ENCODE measurements at places on chromosomes 2 and 18.

GRCh38 chr18:75937306-75937705, 509.8 kb upstream of the SMIM21 start:
- no peak for DNase-seq

DNA sequence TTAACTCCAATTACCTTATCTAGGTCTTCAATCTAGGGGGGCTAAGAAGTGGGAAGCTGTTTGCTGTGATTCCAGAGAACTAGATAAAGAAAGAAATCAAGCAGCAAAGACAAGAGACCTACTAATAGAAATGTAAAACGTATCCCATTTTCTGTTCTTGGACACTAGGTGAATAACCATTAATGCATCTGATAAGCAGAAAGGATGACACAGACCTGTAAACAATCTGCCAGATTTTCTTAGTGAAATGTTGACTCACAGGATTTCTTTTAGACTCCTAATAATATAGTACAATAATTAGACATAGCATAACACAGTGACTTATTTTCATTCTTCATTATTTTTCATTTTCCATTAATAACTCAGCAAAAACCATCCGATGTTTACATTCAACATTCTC, 1.3 kb downstream of the WDR35 start:
- DNase-seq = no peak

DNA sequence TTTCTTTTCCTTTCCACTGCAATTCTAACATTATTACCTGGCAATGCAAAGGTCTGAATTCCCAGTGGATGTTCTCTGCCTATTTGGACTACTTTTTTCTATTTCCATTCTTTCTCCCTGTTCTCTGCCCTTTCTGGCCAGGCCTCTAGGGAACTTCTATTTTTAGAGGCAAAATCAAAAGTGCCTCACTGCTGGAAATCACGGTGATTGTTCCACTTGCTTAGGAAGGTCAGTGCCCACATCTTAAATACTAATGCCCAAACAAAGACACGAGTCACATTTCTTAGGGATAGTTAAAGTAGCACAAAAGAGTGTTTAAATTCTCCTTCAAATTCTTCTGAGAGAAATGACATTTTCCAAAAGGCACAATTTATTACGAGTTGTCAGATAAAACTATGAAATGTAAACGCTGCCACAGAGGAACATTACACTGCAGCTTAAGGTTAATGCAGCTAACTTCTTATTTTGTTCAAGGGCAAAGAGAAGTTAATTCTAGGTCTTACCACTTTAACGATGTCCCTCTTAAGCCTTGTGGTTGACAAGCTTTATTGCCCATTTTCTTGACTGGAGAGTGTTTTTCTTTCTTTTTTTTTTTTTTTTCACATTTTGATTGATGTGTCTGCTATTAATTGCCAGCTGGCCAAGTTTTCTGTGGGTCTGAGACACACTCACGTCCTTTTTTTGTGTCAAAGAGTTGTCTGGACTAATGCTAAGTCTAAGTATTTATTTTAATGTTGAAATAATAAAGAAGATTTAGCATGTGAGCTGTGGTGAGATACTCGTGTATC, 34.7 kb downstream of the ST6GAL2 start:
- no peak for DNase-seq

- DNase-seq = no peak
Measured at GRCh38 chr2:104856086-104856972, 2.4 kb downstream of the POU3F3 start.

GRCh38 chr2:131105950-131106801, 1.0 kb downstream of the PLEKHB2 start:
- DNase-seq = peak; percentile 10

- no peak for DNase-seq
Measured at GRCh38 chr2:73069041-73069854, 2.3 kb downstream of the SFXN5 start.

- no peak for DNase-seq
Measured at GRCh38 chr2:28736034-28736433, 15.6 kb upstream of the PPP1CB start.

GRCh38 chr2:228048838-228049490, 132.5 kb downstream of the SPHKAP start:
- DNase-seq = no peak

GRCh38 chr2:133409581-133410285, 158.5 kb downstream of the NCKAP5 start:
- DNase-seq = no peak

DNA sequence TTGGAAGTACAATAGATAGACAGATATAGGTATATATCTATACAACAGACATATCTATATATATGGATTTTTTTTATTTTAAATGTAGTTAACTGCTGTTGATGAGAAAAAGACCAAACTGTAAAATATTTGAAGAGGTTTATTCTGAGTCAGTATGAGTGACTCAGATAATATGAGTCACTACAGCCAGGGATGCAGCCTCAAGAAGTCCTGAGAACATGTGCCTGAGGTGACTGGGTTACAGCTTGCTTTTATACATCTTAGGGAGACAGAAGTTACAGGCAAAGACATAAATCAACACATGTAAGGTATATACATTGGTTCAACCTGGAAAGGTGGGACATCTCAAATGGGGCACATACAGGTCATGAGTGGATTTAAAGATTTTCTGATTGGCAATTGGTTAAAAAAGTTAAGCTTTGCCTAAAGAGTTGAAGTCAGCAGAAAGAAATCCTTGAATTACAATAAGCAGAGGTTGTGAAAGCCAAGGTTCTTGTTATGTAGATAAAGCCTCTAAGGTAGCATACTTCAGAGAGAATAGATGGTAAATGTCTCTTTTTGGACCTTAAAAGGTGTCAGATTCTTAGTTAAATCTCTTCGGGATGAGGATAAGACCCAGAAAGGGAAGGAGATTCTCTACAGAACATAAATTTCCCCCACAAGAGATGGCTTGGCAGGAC, 149.9 kb downstream of the RBM43 start:
- DNase-seq = no peak

- DNase-seq = no peak
Measured at GRCh38 chr2:70596739-70597138, 43.1 kb upstream of the TGFA start.

DNA sequence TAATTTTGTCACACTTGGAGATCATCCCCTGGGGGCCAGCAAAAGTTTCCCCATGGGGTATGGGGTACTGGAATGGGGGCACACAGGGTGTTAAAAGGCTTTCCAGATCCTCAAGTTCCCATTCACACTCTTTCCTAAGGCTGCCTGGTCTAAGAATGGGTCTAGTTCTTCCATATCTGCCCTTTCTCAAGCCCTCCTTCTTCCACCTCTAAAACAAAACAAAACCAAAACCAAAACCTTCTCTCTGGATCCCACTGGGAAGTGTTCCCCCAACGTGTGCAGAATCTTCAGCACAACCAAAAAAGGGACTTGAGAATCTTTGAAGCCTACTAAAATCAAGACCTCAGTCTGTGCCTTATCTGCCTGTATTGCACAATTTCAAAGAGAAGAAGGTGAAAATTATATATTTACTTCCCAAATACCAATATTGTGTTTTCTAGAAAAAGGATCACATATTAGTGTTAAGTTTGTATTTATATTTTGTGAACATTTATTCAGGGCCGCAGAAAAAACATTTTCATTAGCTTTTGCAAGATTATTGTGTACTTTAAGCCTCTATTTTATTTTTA, 207.2 kb upstream of the TCF4 start:
- DNase-seq = no peak

- no peak for DNase-seq
Measured at GRCh38 chr2:124797049-124797448, 772.0 kb downstream of the CNTNAP5 start.

DNA sequence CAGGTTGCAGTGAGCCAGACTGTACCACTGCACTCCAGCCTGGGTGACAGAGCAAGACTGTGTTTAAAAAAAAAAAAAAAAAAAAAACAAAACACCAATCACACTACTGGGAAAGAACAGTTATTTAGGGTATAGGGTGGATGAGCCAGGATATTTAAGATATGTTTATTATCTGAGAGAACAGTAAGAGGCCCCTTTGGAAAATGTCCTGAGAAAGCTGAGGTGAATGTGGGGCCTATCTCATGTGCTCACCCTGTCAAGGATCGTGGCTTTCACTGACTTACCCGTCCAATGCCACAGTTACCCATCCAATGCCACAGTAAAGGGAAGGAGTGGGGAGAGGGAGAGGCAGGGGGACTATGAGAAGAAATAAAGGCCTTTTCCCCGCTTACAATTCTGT, 19.9 kb upstream of the ENOSF1 start:
- no peak for DNase-seq

- DNase-seq = no peak
Measured at GRCh38 chr18:57791911-57792310, 11.2 kb downstream of the ATP8B1 start.

- DNase-seq = no peak
Measured at GRCh38 chr2:107393516-107393915, 433.2 kb upstream of the RGPD4 start.

- no peak for DNase-seq
Measured at GRCh38 chr2:146438246-146438645, 1406.6 kb upstream of the ACVR2A start.

GRCh38 chr2:25276569-25277465, 64.9 kb downstream of the DNMT3A start:
- DNase-seq = peak; percentile 52

DNA sequence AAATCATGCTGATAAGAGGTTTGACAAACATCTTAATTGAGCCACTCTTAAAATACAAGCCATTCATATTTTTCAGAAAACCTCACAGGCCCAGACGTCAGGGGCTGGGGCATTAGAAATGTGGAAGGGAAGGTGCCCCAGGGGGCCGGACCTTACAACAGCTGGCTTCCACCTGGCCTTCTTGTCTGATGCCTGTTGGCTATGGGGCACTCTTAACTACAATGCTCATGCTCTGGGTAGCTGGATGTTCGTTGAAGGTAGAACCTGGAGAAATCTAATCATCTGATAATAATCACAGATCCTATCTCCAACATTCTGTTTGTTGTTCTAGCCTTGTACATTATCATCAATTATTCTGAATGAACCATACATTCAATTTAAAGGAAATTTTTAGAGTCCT, 156.9 kb upstream of the SOX11 start:
- no peak for DNase-seq

DNA sequence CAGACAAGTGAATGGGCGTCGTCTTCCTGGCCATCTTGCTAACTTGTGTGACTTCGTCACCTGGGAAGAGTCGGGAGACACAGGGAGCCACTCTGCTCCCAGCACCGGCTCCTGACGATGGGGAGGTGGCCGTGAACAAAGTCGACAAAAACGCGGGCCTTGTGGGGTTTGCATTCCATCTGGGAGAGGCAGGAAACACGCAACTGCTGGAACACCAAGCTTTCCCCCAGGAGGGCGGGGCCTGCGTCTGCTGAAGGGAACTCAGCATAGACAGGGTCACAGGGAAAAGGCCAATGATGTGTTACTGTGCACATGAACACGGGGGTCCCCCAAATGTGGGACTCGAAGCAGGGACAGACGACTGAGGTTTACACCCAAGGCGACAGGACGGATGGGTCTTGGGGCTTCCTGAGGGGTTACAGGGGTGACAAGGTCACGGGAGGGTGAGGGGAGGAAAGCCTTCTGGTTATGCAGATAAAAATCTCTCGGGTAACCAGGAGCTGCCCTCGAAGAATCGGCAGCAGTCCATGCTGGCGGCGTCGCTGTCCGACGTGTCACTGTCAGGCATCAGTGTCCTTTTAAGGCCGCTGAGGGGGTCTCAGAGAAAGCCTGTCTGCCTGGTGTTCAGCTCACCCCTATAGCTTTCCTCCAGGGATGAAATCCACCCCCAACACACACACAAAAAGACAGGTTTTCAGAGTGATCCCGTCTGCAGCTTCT, 28.2 kb upstream of the PRLH start:
- DNase-seq = no peak

DNA sequence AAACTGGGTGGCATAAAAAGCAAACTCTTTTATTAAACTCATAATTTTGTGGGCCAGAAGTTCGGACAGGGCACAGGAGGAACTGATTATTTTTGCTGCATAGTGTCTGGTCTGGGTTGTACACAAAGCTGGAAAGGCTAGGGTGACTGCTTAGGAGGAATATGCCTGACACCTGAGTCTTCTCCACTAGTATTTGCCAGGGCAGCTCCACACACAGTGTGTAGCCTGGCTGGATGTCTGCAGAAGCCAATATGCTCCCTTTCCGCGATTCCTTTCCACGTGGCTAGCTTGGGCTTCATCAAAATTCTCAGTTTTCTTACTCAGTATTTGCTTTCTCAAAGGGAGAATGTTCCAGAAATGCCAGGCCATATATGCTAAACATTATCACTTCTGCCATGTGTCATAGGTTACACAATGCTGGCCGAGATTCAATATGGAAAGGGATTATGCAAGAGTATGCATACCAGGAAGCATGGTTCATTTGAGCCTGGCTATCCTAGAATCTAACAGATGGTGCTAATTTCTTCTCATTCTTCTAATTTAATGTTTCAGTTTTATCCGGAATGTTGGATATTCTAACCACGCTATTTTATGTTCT, 142.7 kb upstream of the DOK6 start:
- DNase-seq = no peak

GRCh38 chr18:70333757-70334156, 44.9 kb downstream of the SOCS6 start:
- no peak for DNase-seq

DNA sequence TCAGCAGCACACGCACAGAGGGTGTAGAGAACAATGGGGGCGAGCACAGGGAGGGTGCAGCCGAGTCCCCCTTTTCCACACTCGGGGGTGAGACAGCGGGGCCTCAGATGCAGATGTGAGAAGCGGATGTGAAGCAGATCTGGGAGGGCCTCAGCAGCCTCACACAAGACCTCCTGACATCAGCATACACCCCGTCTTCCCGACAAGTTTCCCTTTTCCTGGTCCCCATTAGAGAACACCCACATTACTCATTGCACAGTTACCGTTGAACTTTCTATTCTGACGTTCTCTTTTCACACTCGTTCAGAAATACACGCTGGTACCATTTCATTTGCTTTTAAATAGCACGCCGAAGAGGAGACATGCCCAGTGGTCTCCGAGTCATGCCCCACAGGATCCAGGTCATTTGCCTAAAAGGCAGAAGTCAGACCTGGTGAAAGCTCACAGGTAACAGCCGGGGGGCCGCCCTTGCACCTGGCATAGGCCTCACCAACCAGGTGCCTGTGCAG, 129.5 kb upstream of the ID2 start:
- no peak for DNase-seq

DNA sequence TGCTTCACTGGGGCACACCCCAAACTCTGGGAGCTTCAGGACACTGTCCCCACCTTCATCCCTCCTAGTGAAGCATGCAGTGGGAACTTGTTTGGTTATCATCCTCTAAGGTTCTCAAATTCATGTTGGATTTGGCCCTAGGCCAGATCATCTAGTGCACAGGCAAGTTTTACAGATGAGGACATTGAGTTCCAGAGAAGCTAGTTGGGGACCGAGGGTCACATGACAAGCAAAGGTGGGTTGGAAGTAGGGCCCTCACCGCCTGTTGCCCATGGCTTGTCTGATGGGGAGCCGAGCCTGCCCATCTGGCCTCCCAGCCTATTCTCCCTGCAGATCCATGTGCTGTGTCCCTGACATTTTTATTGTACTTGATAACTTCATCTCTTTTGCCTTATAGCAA, 2.8 kb downstream of the PRKCE start:
- DNase-seq = no peak

- no peak for DNase-seq
Measured at GRCh38 chr2:7346336-7346735, 429.1 kb downstream of the RNF144A start.

- DNase-seq = no peak
Measured at GRCh38 chr2:191994749-191995148, 147.9 kb upstream of the CAVIN2 start.

GRCh38 chr2:153163055-153163454, 315.5 kb downstream of the RPRM start:
- DNase-seq = no peak
